ENCODE measurements at places on chromosomes 5 and 9.

- no peak for DNase-seq
Observed at GRCh38 chr5:135423146-135423845, 23.9 kb downstream of the DCANP1 start.

DNA sequence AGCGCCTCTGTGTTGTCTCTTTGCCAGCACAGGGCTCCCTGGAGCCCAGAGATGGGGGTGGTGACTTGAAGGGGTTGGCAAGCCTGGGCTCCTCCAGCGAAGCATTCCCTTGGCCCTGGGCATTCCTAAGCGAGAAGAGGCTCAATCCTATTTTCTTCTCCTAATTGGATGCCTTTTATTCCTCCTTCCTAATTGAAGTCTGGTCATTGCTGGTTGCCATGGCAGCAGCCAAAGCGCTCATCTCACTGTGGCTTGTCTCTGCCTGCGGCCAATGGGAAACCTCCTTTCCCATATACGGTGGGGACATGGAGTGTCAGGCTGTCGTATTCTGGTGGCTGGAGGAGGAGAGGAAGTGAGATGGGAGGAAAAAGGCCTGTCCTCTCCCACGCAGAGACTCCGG, 52.3 kb upstream of the RARS1 start:
- DNase-seq: no peak

DNA sequence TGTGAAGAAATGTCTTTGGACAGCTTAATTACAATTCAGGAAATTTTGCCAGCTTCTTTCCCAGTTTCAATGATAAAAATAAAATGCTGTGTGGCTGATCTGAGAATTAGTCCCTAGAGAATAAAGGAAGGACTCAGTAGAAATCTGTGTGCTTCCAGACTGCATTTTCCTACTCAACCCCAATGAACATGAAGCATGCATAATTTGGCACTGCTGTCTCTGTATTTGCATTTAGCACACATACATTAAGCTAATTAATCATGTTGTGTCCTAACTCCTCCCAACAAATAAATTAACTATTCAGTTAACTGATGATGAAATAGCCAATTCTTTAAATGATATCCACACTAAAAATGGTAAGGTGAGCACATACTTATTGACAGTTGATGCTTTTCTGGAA, 380.0 kb upstream of the RORB start:
- DNase-seq: no peak

DNA sequence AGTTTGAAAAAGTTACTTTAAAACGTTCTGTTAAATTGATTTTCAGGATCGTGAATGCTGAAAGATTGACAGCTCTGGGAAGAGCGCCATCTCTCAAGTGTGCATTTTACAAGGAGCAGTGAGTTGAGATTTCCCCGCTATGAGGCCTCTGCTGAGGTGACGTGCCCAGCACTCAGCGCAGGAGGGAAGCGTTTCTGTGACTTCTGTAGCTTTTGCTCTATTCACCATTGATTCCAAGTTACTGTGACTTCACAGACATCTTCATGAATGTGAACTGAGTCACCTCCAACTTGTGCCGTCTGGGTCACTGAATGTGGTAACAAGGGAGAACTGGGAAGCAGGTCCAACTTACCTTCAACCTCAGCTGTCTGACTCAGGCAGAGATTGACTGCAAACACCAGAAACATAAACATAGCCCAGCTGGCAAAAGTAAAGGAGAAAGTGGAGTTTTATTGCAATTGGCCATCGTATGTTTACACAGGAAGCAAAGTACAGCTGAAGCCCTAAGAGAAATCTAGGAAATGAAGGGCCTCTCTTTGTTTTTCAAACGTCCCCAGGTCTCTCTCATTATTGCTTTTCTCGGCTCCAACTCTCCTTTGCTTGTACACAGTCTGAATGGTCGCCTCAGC, 428.8 kb upstream of the CLINT1 start:
- peak; percentile 8 for DNase-seq

DNA sequence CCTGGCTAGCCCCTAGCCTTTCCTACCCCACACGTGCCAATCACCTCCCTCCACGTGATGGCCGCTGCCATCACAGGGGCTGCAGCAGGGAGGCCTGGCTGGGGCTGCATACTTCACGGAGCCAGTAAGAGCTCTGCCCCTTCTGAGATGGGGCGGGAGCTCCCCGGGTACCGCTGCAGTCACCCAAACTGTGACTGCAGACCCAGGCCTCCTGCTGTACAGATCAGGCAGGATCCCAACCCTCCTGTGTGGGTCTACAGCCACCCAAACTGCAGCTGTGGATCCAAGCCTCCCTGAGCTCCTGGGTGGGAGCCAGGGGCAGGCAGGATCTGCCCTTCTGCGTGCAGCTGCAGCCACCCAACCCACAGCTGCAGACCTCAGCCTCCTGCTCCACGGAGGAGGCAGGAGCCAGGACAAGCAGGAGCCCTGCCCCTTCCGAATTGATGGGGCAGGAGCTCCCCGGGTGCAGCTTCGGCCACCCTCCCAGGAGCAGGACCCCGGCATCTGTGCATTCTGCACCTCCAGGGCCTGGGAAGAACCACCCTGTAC, 3.2 kb upstream of the BTNL9 start:
- no peak for DNase-seq

DNA sequence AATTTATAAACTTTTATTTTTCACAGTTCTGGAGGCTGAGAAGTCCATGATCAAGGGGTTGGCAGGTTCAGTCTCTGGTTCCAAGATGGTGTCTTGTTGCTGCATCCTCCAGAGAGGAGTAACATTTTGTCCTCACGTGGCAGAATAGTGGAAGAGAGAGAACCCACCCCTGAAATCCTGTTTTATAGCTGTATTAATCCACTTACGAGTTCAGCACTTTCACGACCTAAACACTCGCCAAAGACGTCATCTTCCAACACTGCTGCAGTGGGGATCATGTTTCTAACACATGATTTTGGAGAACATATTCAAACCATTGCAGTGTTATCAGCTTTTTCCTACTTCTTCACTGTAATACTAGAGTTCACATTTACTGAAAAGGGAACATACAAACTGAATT, 233.0 kb upstream of the ATP10B start:
- no peak for DNase-seq

DNA sequence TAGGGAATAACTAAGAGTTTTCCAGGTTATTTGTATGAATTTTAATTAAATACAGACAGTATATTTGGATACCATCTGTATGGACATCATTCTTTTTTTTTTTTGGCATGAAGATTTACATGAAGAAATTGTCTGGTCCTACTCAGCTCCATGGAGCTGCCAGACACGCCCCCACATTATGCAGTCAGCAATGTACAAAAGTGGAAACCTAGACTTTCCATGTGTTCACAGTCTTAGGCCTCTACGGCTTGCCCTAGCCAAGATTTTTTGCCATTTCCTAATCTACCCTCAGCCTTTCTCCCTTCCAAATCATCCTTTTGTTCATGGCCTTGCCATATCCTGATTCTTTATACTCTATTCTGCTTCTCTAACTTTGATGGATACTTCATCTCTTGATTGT, 207.1 kb downstream of the SGCD start:
- no peak for DNase-seq

DNA sequence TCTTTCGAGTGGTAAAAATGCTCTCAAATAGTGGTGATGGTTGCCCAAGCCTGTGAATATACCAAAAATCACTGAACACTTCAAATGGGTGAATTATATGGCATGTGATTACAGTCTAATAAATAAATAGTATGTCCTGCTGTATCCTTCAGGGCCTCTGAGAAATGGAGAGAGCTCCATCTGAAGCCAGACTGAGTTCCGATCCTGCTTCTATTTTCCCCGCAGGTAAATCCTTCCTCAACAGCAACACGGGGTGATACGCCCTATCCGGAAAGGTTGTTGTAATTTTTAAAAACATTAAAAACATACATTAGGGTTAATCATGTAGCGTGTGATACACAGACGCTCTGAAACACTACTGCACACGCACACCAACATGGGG, 695 bp upstream of the SNAPC3 start:
- DNase-seq: no peak

GRCh38 chr9:134734270-134734669, 92.7 kb downstream of the COL5A1 start:
- peak; percentile 57 for DNase-seq

DNA sequence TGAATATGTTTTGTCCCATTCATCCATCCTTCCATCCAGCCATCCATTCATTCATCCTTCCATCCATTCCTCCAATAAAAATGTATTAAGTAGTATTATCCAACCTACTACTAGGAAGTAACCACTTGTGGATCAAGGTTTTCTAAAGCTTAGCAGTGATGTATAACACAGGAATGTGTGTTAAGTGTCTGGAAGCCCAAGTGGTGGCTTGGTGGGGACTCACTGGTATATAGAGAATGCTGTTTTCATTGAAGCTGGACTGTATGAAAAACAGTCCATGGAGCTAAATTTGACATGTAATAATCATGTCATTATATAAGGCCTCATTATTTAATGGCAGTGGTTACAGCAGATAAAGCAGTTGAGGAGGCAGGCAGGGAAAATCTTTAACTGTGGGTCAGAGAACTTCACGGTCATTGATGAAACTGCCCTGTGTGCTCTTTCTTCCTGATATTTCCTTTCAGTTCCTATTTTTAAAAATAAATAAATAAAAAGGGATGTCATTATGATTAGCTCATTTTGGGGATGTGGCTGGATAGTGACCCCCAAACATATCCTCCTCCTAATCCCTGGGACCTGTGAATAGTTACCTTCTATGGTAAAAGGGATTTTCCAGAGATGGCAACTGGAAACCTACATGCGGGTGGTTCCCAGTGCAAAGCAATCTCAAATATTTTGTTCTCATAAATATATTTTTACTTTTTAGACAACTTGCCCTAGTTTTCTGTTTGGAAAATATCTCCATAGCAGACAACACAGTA, 82.3 kb downstream of the DAPK1 start:
- DNase-seq: no peak

- no peak for DNase-seq
Observed at GRCh38 chr9:117720555-117720954, 16.4 kb downstream of the TLR4 start.

DNA sequence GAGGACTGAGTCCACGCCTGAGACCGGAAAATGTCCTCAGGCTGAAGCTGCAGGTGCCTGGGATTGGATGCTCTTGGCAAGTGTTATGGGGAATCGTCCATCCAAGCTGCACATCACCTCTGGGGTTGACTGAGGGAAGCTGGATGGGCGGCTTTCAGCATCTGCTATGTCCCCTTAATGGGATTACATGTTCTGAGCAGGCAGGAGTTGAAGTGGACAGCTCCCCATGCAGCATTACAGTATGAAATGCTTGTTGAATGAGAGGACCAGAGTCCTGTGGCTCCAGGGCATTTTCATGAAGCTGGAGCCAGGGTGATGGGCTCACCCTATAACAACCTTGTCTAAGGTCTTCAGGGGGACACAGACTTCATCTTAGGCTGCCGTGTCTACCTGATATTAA, 270.9 kb downstream of the HSPA4 start:
- no peak for DNase-seq

Data from AG08396 (cell line).